Thyroid gland (tissue), 4 donors: ENCODE measurements at places on chromosomes 16 and 17. TPM values are rescaled to one million over a fixed set of nuclear protein-coding genes. Genes with fewer than 3 reads are reported as not detected.

Gene LGALS9B
- total RNA-seq: not detected

Gene SPNS3
- total RNA-seq: not detected

Gene GUCY2D
- not detected for total RNA-seq

GRCh38 chr17:49779739-49780231 is 8.7 kb upstream of the KAT7 start:
- peak; percentile 49 for DNase-seq

DNA sequence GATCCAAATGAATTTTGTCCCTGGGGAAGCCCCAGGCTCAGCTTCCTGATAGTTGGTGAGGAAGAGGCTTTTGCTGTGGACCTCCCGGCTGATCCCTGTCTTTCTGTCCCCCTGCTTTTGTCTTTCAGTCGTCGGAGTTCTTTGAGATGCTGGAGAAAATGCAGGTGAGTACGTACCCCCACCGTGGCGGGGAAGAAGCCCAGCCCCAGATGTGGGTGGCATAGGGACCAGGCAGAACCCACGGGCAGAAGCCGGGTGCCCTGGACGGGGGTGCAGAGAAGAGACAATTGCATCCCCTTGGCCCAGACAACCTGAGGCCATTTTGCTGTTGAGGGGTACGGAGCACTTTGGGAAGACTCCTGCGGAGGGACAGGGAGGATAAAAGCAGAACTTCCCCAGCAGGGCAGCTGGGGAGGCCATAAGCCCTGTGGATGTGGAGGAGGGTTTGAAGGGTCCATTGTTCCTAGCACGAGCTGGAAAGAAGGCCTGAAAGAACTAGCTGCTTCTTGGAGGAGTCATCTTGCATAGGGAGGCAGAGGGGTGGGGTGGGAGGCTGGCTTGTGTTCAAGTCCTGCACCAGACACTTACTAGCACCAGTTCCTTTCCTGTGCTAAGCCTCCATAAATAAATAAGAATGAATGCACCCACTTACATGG is 105.6 kb downstream of the OR1D5 start:
- no peak for DNase-seq

DNA sequence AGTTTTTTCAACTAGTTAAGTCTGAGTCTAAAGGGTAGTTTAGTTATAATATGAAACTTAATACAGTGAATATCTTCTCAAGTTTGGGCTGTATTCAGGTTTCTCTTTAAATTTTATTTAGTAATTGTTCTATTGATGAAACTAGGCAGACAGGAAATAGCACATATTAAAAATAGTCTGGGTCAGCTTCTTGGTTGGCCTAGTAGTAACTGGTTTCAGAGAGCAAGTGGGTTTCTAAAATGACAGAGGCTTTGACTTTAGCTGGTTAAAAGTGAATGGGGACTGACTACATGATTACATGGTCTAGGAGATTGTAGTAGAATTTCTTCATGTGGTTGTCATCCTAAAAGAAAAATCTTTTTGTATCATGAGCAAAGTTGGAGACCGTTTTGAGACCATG is 46.8 kb downstream of the OMG start:
- no peak for DNase-seq

DNA sequence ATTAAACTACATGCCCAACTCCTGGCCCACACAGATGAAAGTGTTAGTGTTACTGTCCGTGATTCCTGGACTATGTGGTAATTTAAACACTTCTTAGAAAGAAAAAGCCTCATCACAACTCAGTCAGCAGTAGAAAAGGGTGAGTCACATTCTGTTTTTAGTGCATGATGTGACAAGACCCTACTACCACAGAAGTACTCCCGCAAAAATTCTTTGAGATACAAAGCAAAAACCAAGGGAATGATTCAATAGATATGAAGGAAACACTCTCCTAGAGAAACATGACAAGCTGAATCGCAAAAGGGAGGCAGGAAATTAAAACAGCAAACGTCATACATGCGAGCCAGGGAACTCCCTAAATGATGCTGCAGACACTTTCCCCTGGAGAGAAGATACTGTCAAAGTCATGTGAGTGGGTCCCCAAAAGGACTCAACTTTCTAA is 14.4 kb downstream of the SNN start:
- DNase-seq: no peak

- peak; percentile 26 for DNase-seq
Observed at GRCh38 chr16:48003206-48003907, 152.4 kb downstream of the ABCC12 start.

DNA sequence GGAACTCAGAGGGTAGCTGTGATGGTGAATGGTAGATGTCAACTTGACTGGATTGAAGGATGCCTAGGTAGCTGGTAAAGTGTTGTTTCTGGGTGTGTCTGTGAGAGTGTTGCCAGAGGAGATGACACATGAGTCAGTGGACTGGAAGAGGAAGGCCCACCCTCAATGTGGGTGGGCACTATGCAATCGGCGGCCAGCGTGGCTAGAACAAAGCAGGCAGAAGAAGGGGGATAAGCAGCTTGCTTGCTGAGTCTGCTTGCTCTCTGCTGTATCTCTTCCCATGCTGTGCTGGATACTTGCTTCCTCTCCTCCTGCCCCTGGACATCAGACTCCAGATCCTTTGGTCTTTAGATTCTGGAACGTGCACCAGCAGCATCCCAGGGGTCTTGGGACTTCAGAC is 128.1 kb downstream of the AIPL1 start:
- no peak for DNase-seq

DNA sequence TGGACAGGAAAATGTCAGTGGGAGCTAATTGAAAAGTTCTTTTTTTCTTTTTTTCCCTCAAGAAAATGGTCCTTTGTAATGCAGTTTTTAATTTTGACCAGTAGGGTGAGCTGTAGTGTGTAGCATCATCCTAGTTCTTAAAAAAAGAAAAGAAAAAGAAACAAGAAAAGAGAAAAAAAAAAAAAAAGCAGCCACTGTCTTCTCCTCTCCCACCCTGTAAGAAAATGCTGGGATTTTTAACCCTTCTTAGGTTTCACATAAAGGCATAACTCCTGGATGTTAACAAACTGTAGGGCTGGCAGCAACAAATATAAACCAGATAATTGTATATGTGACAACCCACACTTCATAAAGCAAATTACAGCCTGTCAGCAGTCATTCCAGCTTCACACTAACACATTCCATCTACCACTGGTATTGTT is 78.1 kb downstream of the SKAP1 start:
- DNase-seq: no peak

DNA sequence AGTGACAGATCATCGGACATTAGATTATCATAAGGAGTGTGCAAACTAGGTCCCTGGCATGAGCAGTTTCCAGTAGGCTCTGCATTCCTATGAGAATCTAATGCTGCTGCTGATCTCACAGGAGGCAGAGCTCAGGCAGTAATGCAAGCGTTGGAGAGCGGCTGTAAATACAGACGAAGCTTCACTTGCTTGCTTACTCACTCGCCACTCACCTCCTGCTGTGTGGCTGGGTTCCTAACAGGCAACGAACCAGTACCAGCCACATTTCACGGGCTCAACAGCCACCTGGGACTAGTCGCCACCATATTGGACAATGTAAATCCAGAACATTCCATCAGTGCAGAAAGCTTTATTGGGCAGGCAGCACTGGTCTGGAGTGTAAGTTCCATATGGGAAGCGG is 7.7 kb downstream of the JPH3 start:
- DNase-seq: no peak
